ENCODE measurements at places on chromosomes 4 and X.

DNA sequence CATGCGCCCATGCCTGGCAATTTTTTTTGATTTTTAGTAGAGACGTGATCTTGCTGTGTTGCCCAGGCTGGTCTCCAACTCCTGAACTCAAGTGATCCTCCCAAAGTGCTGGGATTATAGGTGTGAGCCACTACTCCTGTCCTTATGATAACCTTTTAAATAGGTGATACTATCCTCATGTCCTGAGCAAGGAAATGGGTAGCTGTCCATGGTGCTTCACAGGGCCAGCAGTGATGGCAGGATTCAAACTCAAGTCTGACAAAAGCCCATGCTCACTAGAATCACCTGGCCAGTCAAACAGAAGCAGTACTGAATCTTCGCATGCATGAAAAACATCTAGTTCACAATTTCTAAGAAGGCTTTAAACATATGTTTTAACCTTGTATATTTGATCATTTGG lies 235.1 kb downstream of the NR3C2 start:
- no peak for DNase-seq

- no peak for DNase-seq
Measured at GRCh38 chr4:913280-913618, 18.9 kb downstream of the GAK start.

DNA sequence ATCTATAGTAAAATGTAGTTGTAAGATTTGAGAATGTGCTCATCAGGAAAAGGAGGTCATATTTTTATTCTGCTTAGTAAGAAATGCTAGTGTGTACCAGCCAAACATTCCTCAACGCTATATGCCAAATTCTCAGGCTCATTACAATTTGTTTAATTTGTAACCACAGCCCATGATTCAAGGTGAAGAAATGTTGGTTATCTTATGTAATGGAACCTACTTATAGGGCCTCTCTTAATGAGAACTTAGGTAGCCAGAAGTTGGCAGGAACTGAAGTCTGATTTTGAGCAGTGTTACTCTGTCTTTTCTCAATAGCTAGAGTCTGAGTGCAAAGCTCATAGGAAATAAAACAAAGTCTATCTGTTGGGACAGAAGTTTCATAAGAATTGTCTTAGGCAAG lies 595.0 kb downstream of the GLUD2 start:
- peak; percentile 24 for DNase-seq

DNA sequence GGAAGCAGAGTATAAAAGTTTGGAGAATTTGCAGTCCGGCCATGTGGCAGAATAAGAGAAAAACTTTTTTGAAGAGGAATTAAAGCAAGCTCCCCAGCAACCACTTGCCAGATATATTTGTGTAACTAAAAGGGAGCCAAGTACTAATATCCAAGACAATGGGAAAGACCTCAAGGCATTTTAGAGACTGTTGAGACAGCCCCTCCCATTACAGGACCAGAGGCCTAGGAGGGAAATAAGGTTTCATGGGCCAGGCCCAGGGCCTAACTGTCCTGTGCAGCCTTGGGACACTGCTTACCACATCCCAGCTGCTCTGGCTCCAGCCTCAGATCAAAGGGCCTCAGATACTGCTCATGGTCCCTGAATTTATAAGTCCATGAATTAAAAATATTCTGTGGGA lies 659.4 kb downstream of the PCDH19 start:
- no peak for DNase-seq

GRCh38 chr4:80239480-80240150 lies 26.8 kb upstream of the FGF5 start:
- no peak for DNase-seq

- DNase-seq, result no peak
Measured at GRCh38 chr4:18050448-18050847, 28.9 kb upstream of the LCORL start.
